ENCODE measurements at places on chromosomes 4 and X.

DNA sequence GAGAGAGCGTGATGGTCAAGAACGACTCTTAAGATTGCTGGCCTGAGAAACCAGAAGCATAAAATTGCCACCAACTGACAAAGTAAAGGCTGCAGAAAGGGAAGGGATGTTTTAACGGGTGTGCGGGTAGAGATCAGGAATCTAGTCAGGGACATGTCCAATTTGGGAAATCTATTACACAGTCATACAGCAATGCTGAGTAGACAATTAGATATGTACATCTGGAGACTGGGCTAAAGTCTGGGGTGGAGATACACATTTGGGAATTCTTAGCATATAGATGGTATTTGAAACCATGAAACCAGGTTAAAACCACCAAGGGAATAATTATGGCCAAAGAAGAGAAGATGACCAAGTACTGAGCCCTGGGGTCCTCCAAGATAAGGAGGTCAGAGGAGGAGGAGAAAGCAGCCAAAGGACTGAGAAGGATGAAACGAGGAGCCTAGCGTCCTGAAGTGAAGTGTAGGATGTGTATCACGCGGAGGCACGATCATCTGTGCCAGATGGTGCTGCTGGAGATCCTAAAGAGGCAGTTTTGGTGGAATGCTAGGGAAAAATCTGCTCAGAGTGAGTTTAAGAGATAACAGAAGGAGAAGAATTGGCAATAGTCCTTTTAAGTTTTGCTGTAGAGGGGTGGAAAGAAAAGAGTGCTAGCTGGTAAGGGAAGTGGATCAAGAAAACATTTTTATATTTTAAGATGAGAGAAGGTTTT, 36.5 kb downstream of the SEC24D start:
- DNase-seq = no peak

GRCh38 chr4:137451172-137451825, 81.0 kb downstream of the PCDH18 start:
- DNase-seq = no peak

DNA sequence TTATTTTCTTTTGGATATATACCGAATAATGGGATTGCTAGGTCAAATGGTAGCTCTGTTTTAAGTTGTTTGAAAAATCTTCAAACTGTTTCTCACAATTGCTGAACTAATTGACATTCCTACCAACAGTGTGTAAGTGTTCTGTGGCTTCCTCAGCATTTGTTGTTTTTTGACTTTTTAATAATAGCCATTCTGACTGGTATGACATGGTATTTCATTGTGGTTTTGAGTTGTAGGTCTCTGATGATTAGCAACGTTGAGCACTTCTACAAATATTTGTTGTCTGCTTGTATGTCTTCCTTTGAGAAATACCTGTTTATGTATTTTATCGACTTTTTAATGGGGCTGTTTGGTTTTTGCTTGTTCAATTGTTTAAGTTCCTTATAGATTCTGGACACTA, 680.1 kb upstream of the GRIA3 start:
- DNase-seq = no peak

- no peak for DNase-seq
Observed at GRCh38 chr4:25029479-25030276, 1.1 kb downstream of the LGI2 start.

- DNase-seq = no peak
Observed at GRCh38 chr4:185958094-185958747, 110.7 kb upstream of the TLR3 start.

- DNase-seq = no peak
Observed at GRCh38 chr4:37641886-37642849, 44.0 kb downstream of the RELL1 start.

DNA sequence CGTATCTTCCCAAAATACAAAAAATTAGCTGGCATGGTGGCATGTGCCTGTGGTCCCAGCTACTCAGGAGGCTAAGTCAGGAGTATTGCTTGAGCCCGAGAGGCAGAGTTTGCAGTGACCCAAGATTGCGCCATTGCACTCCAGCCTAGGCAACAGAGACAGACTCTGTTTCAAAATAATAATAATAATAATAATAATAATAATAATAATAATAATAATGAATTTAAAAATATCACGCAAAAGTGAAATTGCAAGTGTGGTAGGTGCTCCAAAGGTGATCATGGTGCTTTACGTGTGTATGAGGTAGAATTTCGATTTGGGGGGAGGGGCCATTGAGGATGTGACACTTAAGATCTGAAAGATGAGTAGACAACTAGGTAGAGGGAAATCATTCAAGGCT, 4.9 kb upstream of the HPSE start:
- no peak for DNase-seq

Data from right lung (tissue), 10 donors.